Stimulated activated CD4-positive, alpha-beta T cell treated with anti-CD3 and anti-CD28 coated beads, Interleukin-15, amount 100 ng/mL, for 1 hour (primary cell): ENCODE measurements at places on chromosomes 1 and 21.

GRCh38 chr1:116807394-116808199 lies 53.4 kb downstream of the CD2 start:
- DNase-seq, result no peak

- no peak for DNase-seq
These were observed 7.6 kb downstream of the NHLH1 start for GRCh38 chr1:160374306-160375110.

- DNase-seq, result no peak
These were observed 3.1 kb upstream of the GJC2 start for GRCh38 chr1:228146417-228147150.

DNA sequence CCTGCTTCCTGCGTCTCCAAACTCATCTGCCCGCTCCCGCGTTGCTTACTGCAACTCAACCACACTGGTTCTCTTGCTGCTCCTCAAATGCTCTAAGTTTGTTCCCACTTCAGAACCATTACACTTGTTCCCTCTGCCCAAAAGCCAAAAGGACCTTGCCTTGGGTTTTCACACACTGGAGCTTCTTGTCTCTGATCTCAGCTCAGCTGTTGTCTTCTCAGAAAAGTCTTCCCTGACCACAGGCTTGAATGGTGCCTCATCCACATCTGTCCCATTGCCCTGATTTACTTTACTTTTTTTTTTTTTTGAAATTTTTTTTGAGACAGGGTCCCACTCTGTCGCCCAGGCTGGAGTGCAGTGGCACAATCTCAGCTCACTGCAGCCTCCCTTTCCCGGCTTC lies 44.3 kb upstream of the SYT14 start:
- DNase-seq, result no peak

- peak; percentile 8 for DNase-seq
These were observed 70.1 kb upstream of the CASZ1 start for GRCh38 chr1:10866321-10867093.

- no peak for DNase-seq
These were observed 17.4 kb downstream of the ZNF326 start for GRCh38 chr1:90012300-90012699.

- DNase-seq, result no peak
These were observed 81.4 kb upstream of the PRDX6 start for GRCh38 chr1:173395762-173396161.

- no peak for DNase-seq
These were observed 67.0 kb downstream of the LMX1A start for GRCh38 chr1:165289556-165289955.

- DNase-seq, result no peak
These were observed 591 bp downstream of the SHC1 start for GRCh38 chr1:154969860-154970452.

GRCh38 chr1:158067662-158068061 lies 74.2 kb downstream of the KIRREL1 start:
- DNase-seq, result no peak

DNA sequence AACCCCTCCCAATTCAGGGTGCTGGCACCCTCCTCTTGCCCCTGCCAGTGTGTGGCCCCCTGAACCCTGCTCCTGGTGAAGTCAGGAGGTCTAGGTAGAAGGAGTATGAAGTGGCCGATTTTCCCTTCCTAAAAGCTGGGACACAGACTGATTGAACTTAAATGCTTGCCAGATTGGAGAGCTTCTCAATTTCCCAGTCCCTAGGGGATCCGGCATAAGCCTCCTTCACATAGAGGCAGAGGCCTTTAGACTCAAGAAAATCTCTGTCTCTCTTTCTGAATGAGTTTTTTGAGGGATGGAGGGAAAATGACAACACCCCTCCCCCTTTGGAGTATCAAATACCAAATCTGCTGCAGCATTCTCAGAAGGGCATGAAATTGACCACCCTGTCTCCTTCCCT lies 51.5 kb downstream of the SYT2 start:
- DNase-seq, result no peak

- no peak for DNase-seq
These were observed 117.6 kb downstream of the AK5 start for GRCh38 chr1:77399250-77400086.

DNA sequence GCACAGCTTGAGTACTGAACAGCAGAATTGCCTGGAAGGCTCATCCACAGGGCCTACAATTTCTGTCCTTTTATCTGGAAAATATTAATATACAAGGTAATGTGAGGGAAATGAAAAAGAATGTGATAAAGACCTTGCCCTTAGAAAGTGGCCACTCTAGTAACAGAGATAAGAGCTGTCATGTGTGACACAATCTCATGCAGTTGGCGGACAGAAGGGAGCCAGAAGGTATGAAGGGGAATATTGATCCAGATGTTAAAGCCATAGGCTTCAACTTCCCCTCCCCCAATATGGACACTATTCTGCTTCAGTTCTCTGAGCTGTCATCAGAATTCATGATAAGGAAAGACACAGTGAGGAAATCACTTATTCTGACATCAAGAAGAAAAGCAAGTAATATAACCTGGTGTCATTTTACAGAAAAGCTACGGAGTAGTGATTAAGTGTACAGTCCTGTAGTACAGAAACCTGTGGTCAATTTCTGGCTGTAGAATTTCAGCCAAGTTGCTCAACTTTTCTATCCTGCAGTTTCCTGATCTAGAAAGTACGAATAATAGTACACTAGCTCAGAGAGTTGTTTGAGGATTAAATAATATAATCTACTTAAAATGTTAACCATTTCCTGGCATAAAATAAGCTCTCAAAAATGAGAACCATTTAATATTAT lies 572.1 kb downstream of the DPYD start:
- no peak for DNase-seq
